ENCODE measurements at places on chromosomes 11 and 22. TPM values are rescaled to one million over a fixed set of nuclear protein-coding genes. Genes with fewer than 3 reads are reported as not detected.

Gene MMP12
- not detected for total RNA-seq

Gene MS4A4E
- not detected for total RNA-seq

Gene OR52I2
- not detected for total RNA-seq

DNA sequence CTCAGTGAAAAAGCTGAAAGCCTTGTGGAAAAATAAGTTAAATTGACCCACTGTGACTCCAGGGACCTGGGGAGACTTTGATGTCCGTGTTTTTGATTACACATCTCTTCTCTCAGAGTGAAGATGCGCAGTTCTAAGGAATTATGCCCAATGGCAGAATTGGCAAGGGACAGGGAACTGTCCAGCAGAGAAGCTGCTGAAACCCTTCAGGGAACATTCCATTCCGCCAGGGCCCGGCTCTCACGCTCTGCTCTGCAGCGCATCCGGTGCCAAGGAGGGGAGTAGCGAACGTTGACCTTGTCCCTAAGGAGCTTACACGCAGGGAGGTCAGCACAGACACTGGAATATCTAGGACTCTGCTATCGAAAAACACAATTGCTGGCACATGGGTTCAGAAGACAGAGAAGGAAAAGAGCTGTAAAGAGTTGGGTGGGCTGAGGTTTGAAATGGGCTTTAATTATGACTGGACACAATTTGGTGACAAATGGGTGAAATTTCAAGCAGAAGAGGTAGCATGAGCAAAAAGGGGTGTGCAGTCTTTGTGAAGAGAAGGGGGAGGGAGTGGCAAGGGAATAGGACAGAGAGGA is 64.5 kb upstream of the B3GAT1 start:
- H3K4me1 ChIP-seq = no peaks in the 10 kb centered on the region
- DNase-seq = no peak
- peaks cover 53% of the 10 kb centered on the region for H3K27me3 ChIP-seq
- H3K36me3 ChIP-seq = no peaks in the 10 kb centered on the region
- H3K4me3 ChIP-seq = no peak overlapping the region
- no peak overlapping the region for H3K27ac ChIP-seq

GRCh38 chr11:116697011-116697410 is 75.8 kb downstream of the BUD13 start:
- peaks cover 6% of the 10 kb centered on the region for H3K4me1 ChIP-seq
- no peaks in the 10 kb centered on the region for H3K36me3 ChIP-seq
- DNase-seq = no peak
- no peak overlapping the region for H3K27ac ChIP-seq
- no peak overlapping the region for H3K4me3 ChIP-seq

DNA sequence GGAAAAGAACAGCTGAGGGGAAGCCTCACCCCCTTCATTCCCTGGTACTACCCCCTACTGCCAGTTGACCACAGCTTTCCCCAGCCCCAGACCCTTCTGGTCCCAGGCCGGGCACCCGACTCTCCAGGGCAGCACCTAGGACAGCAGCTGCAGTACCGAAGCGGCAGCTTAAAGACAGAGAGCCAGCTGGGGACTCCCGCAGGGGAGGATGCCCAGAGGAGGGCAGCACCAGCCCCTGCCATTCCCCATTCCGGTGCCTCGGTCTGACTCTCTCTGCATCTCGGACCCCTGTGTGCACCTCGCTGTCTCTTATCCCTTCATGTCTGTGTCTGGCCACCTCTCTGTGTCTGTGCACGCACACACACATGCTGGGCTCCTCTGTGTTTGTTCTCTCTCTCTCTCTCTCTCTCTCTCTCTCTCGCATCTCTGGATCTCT is 9.4 kb downstream of the IGSF9B start:
- H3K27ac ChIP-seq = peak overlapping the region; percentile 2
- H3K36me3 ChIP-seq = peaks cover 2% of the 10 kb centered on the region
- no peaks in the 10 kb centered on the region for H3K27me3 ChIP-seq
- peak; percentile 76 for DNase-seq

DNA sequence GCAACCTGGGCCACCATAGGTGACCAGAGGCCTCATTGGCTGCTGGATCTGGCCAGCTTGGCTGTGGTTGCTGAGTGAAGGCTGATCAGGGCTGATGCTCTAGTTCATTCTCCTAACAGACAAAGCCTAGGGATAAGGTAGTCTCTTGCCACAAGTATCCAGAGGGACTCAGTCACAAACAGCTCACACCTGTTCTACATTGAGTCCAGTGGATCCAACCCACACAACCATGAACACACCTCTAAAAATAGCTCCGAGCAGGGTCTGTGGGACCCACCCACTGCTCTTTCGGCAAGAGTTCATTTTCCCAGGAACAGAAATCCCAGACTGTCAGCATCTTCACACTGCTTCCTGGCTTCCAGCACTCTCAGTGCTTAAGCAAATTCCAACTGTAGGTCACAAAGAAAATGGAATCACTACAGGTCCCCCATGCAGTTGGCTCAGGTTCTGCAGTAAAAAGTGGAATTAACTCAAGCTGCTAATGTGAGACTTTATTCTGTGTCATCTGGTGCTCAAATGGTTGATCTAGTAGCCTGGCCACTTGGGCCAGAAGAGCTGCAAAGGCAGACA is 67.3 kb downstream of the PPFIBP2 start:
- no peak for DNase-seq
- H3K4me3 ChIP-seq = no peak overlapping the region
- H3K27me3 ChIP-seq = peaks cover 24% of the 10 kb centered on the region
- H3K4me1 ChIP-seq = peaks cover 45% of the 10 kb centered on the region
- H3K36me3 ChIP-seq = no peaks in the 10 kb centered on the region

GRCh38 chr11:72122607-72123006 is 10.1 kb upstream of the ANAPC15 start:
- H3K4me3 ChIP-seq = no peak overlapping the region
- no peak for DNase-seq
- no peaks in the 10 kb centered on the region for H3K4me1 ChIP-seq
- H3K27ac ChIP-seq = no peak overlapping the region

All from activated T-cell treated with anti-CD3 and anti-CD28 coated beads, Interleukin-2, amount 50 U/mL, for 72 hours (primary cell).